ENCODE measurements at places on chromosomes 1 and 21. TPM values are rescaled to one million over a fixed set of nuclear protein-coding genes. Genes with fewer than 3 reads are reported as not detected.
A peak's percentile ranks its signal among the peaks of the same experiment; 100 is the strongest.

Gene FCMR
- polyA plus RNA-seq: 2.4 TPM

- no peak for DNase-seq
Measured at GRCh38 chr1:116167625-116168276, 56.6 kb downstream of the MAB21L3 start.

DNA sequence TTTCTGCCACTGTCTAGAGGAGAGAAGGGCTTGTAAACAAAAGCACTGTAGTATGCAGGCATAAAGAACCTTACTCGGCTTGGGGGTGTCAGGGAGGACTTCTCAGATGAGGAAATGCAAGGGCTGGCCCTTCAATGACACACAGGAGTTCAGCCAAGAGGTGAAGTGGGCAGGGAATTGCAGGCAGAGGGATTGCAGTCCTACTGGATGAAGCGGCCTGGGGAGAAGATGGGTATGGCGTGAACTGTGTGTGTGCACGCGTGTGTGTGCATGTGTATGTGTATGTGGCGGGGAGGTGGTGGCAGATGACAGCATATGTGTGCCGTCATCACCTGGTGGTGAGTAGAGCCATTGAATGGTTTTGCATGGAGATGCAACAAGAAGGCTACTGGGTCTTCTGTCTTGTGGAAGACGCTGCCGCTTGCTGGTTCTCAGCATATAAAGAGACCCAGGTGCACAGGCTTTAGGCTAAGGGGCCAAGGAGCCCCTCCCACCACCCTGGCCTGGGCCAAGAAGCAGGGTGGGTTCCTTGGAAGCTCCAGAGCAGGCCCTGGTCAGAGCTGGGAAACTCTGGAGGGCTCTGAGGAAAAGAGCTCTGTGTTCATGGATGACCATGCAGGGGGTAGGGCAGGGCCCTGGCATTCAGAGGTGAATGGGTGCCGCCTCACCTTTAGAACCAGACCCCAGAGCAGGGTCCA, 4.1 kb upstream of the EPS8L3 start:
- no peak for DNase-seq

Gene RNU1-2
- not detected for polyA plus RNA-seq

- no peak for DNase-seq
Measured at GRCh38 chr1:3776231-3776961, 3.8 kb downstream of the SMIM1 start.

GRCh38 chr1:243470502-243470901, 214.7 kb downstream of the SDCCAG8 start:
- no peak for DNase-seq

DNA sequence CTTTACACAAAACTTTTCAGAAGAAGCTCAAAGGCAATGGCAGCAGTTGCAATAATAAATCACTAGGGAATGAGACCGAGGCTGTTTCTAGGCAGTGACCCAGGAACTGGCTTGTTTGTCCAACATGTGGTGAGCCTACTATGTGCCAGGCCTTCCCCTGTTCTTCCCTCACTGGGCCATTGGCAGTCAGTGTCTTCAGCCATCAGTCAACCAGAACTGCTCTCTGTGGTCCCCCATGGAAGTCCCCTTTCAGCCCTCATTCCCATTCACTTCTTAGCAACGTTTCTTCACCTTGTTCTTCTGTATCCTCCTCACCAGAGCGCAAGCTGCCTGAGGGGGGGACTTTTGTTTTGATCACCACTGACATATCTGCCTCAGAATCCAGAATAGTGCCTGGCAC, 274.1 kb downstream of the RRAGC start:
- no peak for DNase-seq

GRCh38 chr1:113860891-113861290, 10.6 kb downstream of the PTPN22 start:
- DNase-seq: no peak

Gene OR2L2
- polyA plus RNA-seq: 0.04 TPM

DNA sequence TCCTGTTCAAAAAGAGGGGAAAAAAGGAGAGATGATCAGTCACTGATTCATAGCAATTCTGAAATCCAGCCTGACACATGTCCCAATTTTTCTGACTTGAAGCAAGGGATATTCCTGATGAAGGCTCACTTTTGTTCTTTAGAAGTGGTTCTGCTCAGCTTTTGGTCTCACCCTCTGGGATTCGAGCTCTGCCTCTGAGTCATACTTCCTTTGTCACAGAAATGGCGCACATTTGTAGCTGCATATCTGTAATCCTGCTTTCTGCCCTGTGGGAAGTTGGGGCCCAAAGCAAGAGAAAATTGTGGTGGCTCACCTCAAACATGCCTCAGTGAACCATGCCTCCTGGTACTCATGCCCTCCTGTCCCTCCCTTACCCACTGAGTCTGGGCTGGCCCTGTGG, 22.3 kb upstream of the FAM78B start:
- DNase-seq: no peak

DNA sequence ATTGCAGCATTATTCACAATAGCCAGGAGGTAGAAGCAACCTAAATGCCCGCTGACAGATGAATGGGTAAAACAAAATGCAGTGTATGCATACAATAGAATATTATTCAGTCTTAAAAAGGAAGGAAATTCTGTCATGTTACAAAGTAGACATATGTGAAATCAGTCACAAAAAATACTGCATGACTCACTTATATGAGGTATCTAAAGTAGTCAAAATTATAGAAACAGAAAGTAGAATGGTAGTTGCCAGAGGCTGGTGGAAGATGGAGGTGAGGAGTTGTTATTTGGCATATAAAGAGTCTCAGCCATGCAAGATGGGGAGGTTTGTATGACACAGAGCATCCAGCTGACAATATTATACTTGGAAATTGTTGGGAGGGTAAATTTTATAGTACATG, 43.0 kb upstream of the EGLN1 start:
- DNase-seq: no peak

Gene S100A12
- 1.3 TPM for polyA plus RNA-seq

DNA sequence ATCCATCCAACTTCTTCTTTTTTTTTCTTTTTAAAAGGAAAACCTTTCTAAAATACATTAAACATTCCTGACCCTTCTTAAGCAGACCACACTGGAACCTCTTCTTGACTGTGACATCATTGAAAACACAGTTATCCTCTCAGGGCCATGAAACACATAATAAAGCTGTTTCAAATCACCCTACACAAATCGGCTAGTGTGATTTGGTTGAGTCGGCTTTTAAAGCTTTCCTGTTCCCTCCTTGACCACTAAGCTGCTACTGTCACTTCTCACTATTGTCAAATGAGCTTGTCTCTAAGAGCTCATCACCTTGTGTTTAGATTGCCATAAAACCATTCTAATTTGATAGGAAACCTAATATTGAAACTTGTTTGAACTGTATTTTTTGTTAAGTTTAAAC, 5.9 kb downstream of the USP24 start:
- DNase-seq: no peak

GRCh38 chr1:16189921-16190621, 22.4 kb downstream of the ARHGEF19 start:
- DNase-seq: no peak

- DNase-seq: no peak
Measured at GRCh38 chr1:227756172-227756959, 21.1 kb downstream of the SNAP47 start.

DNA sequence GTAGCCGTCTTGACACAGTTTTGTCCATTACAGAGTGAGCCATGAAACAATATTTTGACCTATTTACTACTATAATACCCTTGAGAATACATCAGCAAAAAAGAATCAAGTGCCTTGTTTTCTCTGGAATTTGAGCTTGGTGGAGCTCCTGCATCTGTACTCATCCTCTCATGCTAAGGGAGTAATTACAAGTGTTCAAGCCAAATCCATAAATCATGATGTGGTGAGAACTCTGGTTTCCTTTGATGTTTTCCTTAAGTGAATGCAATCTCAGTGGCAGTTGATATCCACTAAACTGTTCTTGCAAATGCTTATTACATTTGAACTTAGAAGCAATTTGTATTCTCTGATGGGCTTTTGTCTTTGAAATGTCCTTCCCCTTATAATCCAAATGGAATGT, 824.6 kb upstream of the TMPRSS15 start:
- peak; percentile 25 for DNase-seq

DNA sequence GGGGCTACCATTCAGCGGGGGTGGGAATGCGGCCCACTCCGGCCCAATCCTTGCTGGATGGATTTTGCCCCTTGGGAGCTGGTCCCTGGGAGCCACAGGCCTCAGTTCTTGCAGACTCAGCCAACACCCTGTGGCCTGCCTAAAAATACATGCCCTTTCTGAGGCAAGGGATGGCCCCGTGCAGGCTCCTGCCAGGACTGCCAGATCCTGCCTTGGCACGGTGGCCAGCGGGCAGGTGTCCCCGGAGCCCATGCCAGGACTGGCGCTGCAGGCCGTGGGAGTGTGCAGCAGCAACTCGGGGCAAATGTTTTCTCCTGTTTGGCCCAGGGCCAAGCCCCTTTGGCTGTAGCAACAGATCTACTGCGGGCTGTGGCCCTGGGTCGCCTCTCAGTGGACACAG, 1.6 kb upstream of the PANK4 start:
- DNase-seq: no peak

Gene FNDC7
- not detected for polyA plus RNA-seq

- no peak for DNase-seq
Measured at GRCh38 chr1:28745653-28746173, 9.0 kb downstream of the YTHDF2 start.

- DNase-seq: no peak
Measured at GRCh38 chr1:41110286-41110685, 88.8 kb upstream of the SLFNL1 start.

Gene MATN1
- 0.21 TPM for polyA plus RNA-seq

GRCh38 chr1:106276871-106277270, 779.6 kb upstream of the PRMT6 start:
- DNase-seq: no peak

DNA sequence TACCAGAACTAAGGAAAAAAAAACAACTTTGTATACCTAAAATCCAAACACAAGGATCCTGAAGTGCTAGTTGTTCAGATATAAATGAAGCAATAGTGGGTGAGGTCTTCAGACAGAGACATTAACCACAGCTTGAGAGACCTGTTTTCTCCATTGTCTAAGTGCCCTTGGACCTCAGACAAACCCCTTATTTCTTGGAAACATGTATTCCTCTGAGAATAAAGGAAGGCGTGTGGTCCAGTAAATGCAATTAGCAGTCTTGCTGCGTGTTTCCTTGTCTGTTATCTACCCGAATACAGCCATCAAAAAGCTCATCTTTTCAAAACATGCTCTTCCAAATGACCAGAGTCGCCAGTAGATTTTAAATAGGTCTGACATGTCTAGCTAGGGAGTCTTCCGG, 291.1 kb upstream of the NFIA start:
- DNase-seq: no peak

GRCh38 chr1:205680073-205680851, at the start of gene SLC45A3:
SLC45A3 (minus strand) TSS chr1:205680509; CDS start chr1:205664656, 15,853 bp downstream.
- DNase-seq: no peak

Gene TRIM67
- polyA plus RNA-seq: 0.06 TPM

Gene LMX1A
- not detected for polyA plus RNA-seq

DNA sequence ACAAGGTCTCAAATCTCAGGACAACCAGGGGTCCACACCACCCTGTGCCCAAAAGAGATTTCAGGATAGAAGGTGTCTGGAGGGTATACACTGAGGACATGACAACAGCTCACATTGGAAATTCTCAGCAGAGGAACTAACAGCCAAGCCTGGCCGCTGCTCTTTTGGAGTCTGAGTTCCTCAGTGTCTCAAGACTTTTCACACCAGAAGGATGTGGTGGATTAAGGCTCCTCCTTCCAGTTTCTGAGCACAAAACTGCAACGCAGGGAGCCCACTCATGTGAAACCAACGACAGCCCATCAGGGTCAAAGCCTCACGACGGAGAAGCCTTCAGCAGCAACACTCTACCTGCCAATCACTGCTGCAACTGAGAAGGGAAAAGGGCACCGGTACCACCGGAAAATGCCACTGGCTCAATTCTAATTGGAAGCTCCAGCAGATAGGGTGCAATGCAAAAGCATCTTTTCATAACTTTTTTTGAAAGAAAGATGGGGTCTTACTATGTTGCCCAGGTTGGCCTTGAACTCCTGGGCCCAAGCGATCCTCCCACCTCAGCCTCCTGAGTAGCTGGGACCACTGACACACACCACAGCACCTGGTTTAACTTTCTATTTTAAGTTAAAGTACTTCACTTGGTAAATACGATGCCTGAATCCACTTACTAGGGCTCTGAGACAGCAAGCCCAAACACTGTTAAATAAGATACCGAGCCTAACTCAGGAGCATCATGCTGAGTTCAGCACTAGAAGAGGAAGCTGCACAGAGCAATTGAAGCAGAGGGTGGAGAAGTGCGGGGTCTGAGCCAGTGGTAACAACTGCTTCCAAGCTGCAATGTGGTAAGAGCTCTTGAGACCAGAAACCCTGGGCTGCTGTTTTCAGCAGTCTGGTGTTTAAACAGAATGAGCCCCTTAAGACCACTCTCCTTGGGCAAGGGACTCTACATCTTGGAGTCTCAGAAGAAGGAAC, 7.8 kb downstream of the CAPZB start:
- no peak for DNase-seq

DNA sequence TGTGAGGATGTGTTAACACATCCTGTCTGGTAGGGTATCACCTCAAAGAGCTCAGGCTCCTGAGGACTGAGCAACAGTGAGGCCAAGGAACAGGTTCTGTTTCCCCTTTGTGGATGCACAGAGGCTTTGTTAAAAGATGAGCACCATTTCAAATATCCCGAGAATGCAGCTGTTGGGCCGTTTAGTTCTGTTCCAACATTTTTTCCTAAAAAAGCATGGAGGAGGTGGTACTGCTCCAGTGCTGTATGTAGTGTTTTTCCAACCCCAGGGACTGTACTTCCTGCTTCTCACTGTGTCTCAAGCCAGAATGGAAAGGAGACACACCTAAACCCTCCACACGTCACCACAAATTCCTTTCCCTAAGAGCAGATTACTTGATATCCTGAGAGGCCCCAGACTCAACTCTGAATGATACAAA, 53.8 kb upstream of the BCL10 start:
- no peak for DNase-seq

Gene FMO1
- polyA plus RNA-seq: 144 TPM

GRCh38 chr1:143497374-143497747, 474.4 kb downstream of the FAM72C start:
- DNase-seq: no peak

Gene ACTN2
- 0.80 TPM for polyA plus RNA-seq

DNA sequence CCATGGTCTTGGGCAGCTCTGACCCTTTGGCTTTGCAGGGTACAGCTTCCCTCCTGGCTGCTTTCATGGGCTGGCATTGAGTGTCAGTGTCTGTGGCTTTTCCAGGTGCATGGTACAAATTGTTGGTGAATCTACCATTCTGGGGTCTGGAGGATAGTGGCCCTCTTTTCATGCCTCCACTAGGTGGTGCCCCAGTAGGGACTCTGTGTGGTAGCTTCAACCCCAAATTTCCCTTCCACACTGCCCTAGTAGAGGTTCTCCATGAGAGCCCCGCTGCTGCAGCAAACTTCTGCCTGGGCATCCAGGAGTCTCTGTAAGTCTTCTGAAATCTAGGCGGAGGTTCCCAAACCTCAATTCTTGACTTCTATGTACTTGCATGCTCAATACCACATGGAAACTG, 494.5 kb upstream of the LRRC7 start:
- DNase-seq: no peak
